ENCODE measurements at places on chromosomes 5 and 9.

DNA sequence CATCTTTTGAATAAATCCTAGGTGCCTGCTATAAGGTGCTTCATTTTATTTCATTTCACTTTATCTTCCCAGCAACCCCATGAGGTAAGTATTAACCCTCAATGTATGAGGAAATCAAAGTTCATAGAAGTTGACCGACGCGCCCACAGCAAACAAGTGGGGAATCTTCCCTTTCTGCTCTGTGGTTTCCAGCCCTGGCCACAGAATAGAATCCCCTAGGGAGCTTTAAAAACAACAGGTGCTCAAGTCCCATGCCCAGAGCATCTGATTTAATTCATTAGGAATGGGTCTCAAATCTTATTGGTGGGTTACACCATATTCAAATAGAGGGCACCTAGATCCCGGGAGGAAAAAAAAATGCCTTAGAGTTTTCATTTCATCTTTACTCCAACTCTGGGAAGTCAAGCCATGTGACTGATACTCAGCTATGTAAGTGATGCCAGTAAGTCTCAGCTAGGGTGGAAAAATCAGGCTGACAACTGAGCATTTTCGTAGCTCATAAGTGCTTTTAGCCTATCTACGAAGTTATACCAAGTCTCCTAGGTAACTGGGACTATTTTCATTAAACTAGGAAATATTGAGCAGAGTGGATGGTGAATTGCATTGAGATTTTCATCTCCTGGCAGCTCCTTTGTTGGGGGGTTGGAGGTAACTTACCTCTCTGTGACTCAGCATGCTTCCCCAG is 353.4 kb upstream of the SLC30A5 start:
- no peak for DNase-seq

GRCh38 chr9:130276955-130277354 is 11.4 kb downstream of the HMCN2 start:
- DNase-seq, result no peak

DNA sequence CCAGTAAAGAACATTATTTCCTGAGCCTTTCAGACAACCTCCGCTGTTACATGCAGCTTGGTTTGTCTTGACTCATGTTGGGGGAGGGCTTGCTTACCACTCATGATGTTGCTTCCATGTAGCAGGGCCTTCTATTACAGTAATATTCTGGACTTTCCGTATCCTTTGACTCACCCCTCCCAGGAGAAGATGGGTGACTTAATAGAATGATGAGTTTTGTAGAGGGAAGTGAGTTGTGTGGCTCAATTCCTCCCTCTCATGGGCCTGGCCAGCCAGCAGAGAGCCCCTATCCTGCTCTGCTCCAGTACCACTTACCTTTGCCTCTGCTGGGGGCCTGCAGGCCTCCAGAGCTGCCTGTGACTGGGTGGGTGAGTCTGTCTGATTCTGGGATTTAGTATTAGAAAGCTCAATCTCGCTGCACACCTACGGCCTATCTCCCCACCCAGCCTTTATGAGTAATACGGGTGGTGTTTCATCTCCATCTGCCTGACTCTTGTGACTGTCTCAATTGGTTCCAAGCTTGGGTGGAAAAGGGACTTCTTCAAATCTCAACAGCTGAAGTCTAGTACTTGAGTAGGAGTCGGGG is 52.6 kb upstream of the KLF9 start:
- no peak for DNase-seq

DNA sequence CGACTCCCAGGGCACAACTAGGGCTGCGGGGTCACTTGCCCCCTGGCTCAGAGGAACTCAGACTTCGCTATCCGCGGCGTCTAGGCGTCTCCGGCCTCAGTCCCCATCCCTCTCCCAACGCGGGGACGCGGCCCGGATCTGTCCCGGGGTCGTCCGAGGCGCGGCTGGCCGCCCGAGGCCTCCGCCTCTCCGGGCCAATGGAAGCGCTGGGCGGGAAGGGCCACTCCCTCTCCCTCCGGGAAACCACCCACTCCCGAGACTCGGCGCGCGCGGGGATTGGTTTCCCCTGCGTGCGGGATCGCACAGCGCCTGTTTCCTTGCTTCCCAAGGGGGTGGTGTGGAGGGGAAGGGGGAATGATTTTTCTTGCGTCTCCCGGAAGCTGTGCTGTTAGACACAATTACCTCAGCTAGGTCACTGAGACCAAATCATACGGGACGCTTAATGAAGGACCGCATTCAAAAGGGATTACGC is 38.3 kb downstream of the NR2F1 start:
- DNase-seq, result no peak

- DNase-seq, result no peak
Measured at GRCh38 chr5:93612855-93613243, 29.8 kb downstream of the NR2F1 start.
